ENCODE measurements at places on chromosomes 7 and 10. TPM values are rescaled to one million over a fixed set of nuclear protein-coding genes. Genes with fewer than 3 reads are reported as not detected.

HABP2 gene
- not detected for total RNA-seq

NPY gene
- total RNA-seq, result not detected

TMEM139 gene
- total RNA-seq, result not detected

LRRTM3 gene
- not detected for total RNA-seq

CRYGN gene
- 0.16 TPM for total RNA-seq

TUBB8 gene
- not detected for total RNA-seq

CYP26C1 gene
- 0.16 TPM for total RNA-seq

ADAP1 gene
- 0.16 TPM for total RNA-seq

KCNH2 gene
- total RNA-seq, result not detected

DMBT1 gene
- 0.12 TPM for total RNA-seq

NEBL gene
- total RNA-seq, result not detected

RNF32 gene
- 1.8 TPM for total RNA-seq

MUC3A gene
- not detected for total RNA-seq

TRIM4 gene
- 29.0 TPM for total RNA-seq

TBXAS1 gene
- total RNA-seq, result 0.32 TPM

GRID2IP gene
- not detected for total RNA-seq

IGF2BP3 gene
- 7.6 TPM for total RNA-seq

HOXA1 gene
- total RNA-seq, result not detected

CHAT gene
- total RNA-seq, result not detected

KCNK18 gene
- total RNA-seq, result not detected

PPP1R9A gene
- 1.6 TPM for total RNA-seq

PCLO gene
- total RNA-seq, result 0.32 TPM

ZNF479 gene
- not detected for total RNA-seq

Data from hair follicle dermal papilla cell (primary cell).